ENCODE measurements at places on chromosomes 3 and 15.

DNA sequence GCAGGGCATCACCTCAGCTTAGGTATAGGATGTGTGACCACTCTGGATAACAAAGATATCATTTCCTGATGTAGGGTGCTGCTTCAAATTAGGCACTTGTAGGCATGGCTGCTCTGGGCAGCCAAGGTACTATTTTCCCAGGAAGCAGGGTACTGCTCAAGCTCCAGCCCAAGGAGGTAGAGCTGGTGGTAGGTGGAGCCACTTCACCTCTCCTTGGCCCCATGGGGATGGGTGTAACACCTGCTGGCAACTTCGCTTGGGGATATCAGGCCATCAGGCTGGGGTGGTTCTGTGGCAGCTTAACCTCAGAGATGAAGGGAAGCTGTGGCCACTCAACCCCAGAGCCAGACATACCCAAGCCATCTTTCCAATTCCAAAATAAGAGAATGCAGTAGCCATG, 147.1 kb upstream of the IGF1R start:
- DNase-seq = no peak

GRCh38 chr3:188707381-188708288, 464.1 kb upstream of the TPRG1 start:
- no peak for DNase-seq

DNA sequence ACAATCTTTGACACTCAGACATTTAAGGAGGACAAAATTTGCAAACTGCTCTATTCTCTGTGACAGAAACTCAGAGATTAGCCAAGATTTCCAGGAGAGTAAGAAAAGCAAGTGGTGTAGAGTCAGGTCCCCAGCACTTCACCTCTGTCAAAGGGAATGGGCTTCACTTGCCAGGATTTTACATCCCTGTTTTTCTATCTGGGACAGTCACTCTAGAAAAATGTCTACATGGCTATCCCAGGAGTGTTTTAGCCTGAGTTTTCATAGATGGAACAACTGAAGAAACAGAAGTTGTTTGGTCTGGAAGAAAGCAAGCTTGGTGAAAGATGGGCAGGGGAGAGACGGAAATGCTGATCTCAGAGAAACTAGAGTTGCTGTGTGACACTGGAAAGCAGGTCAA, 3.0 kb downstream of the FAM219B start:
- no peak for DNase-seq

DNA sequence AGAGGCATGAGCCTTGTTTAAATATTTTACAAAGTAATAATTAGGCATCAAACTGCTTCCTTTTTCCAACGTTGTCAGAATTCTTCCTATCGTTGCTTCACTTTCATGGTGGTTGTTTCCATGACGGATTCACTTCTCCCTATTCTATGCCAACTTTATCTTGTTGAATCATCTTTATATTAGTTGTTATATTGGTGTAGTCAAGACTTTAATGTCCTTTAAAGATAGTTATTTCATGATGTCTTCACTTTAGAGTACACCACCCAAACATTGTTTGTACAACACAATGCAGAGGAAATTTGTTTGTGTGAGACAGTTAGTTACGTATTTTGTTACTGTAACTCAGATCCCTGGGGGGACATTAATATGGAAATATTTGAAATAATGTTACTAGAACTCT, 61.9 kb downstream of the CRYBG3 start:
- DNase-seq = no peak

- DNase-seq = no peak
These were observed 29.2 kb downstream of the IGF1R start for GRCh38 chr15:98677345-98678059.

GRCh38 chr3:108008931-108009639, 81.7 kb downstream of the CD47 start:
- no peak for DNase-seq

- DNase-seq = no peak
These were observed 277.6 kb upstream of the STT3B start for GRCh38 chr3:31255007-31255581.

DNA sequence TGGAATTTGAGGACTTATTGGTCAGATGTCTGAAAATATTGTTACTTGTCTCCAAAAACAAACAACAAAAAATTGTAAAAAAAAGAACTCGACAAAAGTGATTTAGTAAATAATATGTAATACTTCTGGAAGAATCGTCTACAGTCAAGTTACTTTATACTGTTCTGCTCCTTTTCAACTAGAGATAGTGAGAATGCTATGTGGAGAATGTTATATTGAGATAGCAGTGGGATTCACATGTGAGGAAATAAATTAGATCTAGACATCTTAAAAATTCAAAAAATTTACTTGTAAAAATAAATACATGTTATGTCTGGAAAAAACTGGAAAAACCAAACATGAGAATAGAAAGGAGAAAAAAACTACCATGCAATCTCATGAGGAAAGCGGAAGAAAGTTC, 64.9 kb downstream of the SGO1 start:
- DNase-seq = no peak

GRCh38 chr3:179745079-179745478, 92.2 kb downstream of the USP13 start:
- no peak for DNase-seq

DNA sequence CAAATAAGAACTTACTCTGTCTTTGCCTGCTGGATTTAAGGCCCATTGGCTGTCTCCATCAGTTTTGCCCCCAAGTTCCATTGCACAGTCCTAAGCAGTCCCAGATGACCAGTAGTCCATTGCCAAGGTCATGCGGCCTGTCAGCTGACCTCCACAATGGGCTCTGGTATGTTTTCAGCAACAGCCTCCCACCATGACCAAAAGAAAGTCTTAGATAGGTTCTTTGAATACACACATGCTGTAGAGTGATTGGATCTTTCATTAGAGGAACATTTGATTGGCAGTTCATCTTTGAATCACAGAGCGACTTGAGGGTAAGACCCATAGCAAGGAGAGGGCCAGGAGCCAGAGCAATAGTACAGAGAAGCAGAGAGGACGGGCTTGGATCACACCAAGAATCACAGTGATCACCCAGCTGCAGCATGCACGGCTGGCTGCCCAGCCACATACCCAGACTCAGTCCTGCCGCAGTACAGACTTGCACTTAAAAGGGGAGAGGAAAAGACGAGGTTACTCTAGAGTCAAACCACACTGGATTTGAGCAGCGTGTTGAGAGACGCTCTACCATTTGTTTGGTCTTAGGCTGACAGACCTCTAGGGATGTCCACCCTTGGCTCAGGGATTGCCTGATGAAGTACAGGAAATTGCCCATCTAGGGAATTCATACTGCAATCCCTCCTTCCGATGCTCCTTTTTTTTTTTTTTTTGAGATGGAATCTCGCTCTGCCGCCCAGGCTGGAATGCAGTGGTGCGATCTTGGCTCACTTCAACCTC, 50.4 kb downstream of the APH1B start:
- no peak for DNase-seq

DNA sequence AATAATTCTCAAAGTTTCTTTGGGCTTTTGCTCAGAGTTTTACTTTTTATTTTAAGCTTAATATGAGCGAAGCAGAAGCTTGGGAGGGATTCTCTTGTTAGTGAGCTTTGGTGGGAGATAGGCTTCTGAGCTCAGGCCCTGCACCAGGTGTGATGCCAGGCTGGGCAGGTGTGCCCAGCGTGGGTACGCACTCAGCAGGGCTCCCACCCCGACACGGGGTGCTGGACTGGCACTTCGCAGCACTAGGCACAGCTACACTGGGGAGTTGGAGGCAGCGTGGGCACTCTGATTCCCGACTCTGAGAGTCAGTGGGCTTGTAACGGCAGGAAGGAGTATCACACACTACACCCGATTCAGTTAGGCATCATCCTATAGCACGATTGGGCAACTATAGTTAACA, 244.0 kb downstream of the KLF13 start:
- DNase-seq = no peak

GRCh38 chr3:40971191-40972168, 227.8 kb upstream of the CTNNB1 start:
- no peak for DNase-seq

- no peak for DNase-seq
These were observed at the start of gene LSAMP for GRCh38 chr3:116445311-116445841. TSS of gene LSAMP (minus strand) at chr3:116445487.

GRCh38 chr15:29456255-29456654, 186.6 kb upstream of the NSMCE3 start:
- no peak for DNase-seq

GRCh38 chr3:79329154-79329553, 438.6 kb downstream of the ROBO1 start:
- no peak for DNase-seq

DNA sequence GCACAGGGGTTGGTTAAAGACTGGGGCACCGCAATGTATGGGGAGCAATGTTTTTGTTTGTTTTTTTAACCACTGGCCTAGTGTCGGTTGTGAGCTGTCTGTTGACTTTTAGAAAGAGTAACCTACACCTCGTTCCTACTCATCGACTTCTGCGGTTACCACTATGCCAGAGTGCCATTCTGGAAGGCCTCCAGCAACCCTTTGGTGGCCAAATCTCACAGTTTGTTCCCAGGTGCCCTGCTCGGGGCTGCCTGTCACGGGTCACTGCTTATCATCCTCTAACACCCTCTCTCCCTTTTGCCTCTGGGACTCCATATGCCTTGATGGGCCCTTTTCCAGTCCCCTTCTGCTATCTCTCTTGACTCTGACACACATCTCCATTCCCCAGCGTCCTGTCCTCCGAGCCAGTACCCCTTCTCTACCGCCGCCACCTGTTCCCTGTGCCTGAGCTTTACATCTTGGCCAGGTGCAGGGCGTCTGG, 290.4 kb upstream of the C2CD4B start:
- DNase-seq = no peak

DNA sequence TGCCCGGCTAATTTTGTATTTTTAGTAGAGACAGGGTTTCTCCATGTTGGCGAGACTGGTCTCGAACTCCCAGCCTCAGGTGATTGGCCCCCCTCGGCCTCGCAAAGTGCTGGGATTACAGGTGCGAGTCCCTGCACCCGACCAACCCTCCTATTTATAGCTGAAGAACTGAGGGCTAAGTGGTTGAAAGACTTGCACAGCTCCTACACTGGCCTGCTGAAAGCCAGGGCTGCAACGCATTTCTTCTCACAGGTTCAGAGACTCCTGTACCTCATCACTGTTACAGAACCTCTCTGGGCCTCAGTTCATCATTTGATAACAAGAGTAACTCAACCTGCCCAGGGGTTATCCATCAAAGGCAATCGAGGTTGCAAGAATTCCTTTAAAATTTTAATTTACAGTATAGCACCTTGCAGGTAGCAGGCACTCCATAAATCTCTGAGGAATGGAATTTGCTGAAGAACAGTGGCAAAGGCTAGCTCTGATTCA, 626.5 kb upstream of the TBL1XR1 start:
- DNase-seq = no peak

DNA sequence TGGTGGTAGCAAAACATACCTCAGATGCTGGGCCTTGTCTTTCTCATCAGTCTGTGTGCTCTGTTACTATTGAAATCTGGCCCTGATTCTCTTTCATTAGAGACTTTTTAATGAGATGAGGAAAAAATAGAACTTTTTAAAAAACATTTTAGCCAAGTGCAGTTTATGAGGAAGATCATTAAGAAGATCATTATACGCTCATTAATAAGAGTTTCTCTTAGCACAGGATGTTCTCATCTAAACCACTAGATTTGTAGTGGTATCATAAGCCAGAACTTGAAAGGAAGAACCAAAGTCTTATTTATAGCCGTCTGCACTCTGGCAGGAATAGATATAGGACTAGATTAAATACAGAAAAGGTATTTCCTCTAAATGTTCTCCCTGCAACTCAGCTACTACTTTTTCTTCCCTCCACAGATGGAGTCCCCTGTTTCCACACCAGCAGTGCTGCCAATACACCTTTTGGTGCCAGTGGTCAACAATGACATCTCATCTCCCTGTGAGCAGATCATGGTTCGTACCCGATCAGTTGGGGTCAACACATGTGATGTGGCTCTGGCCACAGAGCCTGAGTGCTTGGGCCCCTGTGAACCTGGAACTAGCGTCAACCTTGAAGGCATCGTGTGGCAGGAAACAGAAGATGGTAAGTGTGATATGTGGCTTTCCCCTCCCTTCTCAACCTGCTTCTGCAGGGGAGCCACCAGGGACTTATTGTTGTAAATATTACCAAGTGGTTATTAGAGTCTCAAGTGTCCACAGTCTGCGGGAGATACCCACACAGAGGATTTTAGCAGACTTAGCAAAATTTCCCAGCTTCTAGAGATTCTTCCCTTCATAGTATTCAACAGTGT, 152.8 kb downstream of the RBPMS2 start:
- no peak for DNase-seq

GRCh38 chr15:63596676-63597037, 530 bp upstream of the FBXL22 start:
- no peak for DNase-seq

GRCh38 chr3:194985031-194985578, 285.9 kb downstream of the XXYLT1 start:
- peak; percentile 84 for DNase-seq

DNA sequence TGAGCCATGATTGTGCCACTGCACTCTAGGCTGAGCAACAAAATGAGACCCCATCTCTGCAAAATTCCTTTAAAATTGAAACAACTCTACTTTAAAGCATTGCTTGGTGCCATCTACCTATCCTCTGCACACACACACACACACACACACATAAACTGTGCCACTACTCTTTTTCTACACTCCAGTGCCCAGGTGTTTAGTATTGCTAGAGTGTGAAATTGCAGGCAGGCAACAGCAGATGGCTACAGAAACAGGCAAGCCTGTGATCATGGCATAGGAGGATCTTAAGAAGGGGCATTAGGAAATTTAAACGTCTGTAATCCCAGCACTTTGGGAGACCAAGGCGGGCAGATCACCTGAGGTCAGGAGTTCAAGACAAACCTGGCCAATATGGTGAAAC, 39.0 kb downstream of the SIDT1 start:
- no peak for DNase-seq

GRCh38 chr15:91445695-91446228, 345.7 kb downstream of the SV2B start:
- no peak for DNase-seq

- DNase-seq = no peak
These were observed 8.6 kb upstream of the CTNNB1 start for GRCh38 chr3:41190509-41191284.

DNA sequence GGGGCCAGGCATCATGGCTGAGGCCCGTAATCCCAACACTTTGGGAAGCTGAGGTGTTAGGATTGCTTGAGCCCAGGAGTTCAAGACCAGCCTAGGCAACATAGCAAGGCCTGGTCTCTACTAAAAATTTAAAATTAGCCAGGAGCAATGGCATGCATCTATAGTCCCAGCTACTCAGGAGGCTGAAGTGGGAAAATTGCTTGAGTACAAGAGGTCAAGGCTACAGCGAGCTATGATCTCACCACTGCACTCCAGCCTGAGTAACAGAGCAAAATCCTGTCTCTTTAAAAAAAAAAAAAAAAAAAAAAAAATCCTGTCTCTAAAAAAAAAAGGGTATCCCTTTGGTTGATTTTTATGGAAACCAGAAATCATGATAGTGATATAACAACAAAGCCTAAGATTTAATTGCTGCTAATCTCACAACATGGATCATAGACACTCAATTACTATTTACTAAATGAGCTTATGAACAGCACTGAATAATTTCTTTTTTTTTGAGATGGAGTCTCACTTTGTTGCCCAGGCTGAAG, 12.1 kb downstream of the PCLAF start:
- no peak for DNase-seq

DNA sequence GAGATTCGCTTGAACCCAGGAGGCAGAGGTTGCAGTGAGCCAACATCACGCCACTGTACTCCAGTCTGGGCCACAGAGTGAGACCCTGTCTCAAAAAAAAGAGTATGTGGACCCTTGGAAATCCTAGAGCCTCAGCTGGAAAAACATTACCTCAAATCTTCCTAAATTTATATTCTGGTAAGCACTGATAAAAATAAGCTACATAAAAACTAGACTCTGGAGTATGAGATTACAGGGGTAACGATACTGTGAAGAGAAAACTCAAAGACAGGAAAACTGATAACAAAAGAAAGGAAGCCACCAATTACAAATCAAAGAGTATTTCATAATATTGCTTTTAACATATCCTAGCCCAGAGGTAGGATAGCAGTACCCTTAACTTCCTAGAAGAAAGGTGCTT, 30.3 kb downstream of the SETD2 start:
- DNase-seq = no peak

All from DMS 273 treated with DMSO at 0.1 percent for 48 hours (cell line).